ENCODE measurements at places on chromosomes 12 and 14. TPM values are rescaled to one million over a fixed set of nuclear protein-coding genes. Genes with fewer than 3 reads are reported as not detected.

The STON2 gene
- 54.0 TPM for total RNA-seq

- H3K36me3 ChIP-seq, result no peaks in the 10 kb centered on the region
- DNase-seq, result no peak
- no peaks in the 10 kb centered on the region for H3K4me1 ChIP-seq
- no peak overlapping the region for H3K27ac ChIP-seq
These were observed 86.2 kb downstream of the C12orf50 start for GRCh38 chr12:87943023-87943422.

- DNase-seq, result no peak
- no peak overlapping the region for H3K4me3 ChIP-seq
- peaks cover 8% of the 10 kb centered on the region for H3K4me1 ChIP-seq
- H3K27me3 ChIP-seq, result peaks cover 19% of the 10 kb centered on the region
These were observed 4.0 kb downstream of the FAM222A start for GRCh38 chr12:109717390-109718357.

DNA sequence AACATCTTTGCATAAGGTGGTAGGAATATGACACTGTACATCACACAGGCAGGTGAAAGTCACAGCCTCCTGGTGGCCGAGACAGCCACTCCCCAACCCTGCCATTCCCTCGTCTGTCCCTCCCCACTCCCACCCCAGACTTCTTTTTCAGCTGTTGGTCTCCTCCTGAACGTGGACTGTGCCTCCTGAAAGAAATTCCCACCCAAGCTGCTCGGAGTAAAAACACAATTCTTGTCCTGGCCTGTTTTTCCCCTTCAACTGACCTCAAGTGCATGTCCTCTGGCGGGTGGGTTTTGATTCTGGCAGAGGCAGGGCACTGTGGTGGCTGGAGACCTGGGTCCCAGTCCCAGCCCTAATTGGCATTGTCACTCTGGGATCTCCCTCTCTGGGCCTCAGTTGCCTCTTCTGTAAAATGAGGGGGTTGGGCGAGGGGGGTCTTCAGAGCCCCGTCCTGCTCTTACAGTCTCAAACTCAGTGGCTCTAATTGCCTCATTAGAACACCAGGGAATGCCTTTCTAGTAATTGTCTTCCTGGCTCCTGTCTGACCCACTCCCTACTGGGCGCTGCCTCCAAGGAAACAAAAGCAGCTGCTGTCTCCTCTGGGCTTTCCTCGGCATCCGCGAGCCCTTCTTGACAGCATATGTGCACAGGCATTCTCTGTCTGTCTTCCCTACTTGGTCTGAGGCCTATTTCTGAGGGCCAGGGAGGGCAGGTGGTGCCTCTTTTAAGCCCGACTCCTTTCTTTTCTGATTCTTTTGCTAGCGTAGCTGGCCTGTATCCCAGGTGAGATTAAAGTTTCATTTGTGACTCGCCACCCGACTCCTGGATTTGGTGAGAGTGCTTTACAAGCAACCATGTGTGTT, 186.6 kb upstream of the RMST start:
- no peak overlapping the region for H3K27ac ChIP-seq
- DNase-seq, result no peak
- no peaks in the 10 kb centered on the region for H3K4me1 ChIP-seq
- H3K27me3 ChIP-seq, result no peaks in the 10 kb centered on the region
- no peaks in the 10 kb centered on the region for H3K36me3 ChIP-seq
- no peak overlapping the region for H3K4me3 ChIP-seq

DNA sequence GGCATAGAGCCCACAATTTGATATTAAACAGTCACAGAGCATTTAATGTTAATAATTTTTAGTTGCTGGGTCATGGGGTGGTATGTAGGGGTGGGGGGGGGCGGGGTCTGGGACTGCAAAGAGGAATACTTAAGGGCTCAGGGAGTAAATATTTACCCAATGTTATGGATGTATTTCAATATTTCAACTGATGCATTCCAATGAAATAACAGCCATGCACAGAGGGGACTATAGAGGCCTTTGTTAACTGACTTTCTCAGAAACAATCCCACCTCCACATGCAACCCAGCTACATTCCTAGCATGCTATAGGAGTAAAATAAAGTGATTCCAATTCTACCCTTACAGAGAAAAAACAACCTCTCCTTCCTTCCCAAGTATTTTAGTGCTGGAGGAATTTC, 7.9 kb upstream of the BBS10 start:
- no peak overlapping the region for H3K27ac ChIP-seq
- peaks cover 21% of the 10 kb centered on the region for H3K36me3 ChIP-seq
- DNase-seq, result no peak
- H3K4me3 ChIP-seq, result no peak overlapping the region

DNA sequence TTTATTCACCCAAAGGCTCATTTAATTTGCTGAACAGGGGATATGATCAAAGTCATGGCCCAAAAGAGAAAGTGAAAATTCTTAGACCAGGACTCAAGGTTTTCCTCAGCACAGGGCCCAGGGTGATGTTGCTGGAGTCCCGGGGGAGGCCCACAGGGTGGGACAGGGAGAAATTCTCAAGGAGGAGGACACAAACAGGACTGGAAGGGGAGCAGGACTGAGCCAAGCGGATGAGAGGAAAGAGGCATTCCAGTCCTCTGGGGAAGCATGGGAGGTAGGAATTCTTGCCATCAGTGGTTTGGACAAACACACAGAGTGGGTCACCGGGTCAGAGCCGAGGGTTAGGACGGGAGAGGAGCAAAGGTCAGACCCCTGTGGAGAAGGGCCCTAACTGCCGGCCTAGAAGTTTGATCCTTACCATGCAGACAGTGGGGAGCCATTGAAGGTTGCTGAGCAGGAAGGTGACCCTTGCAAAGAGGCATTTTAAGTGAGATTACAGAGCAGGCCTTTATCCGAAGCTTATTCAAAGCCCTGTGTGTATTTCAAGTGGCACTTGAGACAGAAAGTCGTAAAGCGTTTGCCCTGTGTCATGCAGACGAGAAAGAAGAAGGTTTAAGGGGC, 68.4 kb upstream of the PTGR2 start:
- peak overlapping the region; percentile 19 for H3K4me3 ChIP-seq
- no peaks in the 10 kb centered on the region for H3K36me3 ChIP-seq
- peak overlapping the region; percentile 98 for H3K27ac ChIP-seq
- DNase-seq, result no peak
- H3K27me3 ChIP-seq, result no peaks in the 10 kb centered on the region

DNA sequence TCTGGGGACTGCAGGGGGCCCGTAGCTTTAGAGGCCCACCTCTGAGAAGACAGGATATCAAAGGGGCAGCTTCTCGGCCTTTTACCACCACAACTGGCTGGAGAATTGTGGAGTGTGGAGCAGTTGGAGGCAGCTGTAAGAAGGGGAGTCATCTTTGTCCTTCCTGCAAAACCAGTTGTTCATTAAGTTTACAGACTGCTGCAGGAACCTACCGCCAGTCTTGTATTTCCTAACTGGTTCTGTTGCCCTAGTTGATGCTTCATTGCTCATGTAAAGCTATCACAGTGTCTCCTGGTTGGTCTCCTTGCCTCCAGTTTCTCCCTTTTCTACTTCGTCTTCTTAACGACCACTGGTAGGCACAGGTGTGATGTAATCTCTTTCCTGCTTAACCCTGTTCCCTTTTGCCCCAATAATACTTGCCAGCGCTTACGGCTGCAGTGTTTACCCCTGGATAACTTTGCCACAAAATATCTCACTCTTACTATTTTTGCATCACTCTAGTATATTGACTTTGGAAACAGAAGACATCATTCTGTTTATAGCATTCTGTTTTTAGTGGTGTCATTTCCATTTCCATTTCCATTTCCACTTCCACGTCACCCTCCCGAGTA, 11.9 kb downstream of the ESPL1 start:
- H3K27me3 ChIP-seq, result no peaks in the 10 kb centered on the region
- no peaks in the 10 kb centered on the region for H3K4me1 ChIP-seq
- DNase-seq, result no peak
- no peaks in the 10 kb centered on the region for H3K36me3 ChIP-seq
- H3K27ac ChIP-seq, result no peak overlapping the region
- no peak overlapping the region for H3K4me3 ChIP-seq

DNA sequence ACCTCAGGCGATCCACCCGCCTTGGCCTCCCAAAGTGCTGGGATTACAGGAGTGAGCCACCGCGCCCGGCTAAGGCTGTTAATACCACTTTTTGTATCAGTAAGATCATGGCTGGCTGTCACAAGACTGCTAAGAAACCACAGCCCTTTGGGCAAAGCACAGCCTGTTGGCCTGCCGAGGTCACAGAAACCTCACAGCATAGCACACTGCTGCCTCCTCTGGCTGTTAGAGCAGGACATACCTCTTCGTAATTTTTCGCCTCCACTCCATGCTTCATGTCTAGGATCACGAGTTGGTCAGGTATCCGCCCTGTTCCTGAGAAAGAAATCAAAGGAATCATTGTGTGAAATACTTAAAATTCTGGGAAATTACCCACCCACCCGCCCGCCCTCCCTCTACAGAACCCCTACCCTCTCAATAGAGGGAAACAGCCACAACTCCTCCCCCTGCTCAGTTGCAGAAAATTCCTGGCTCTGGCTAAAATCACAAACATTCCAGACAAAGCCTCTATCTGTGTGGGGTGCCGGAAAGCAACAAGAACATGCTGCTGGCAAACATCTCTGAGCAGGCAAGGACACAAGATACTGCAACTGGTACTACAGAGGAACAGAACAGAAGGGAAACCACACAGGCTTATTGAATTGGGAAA, 20.7 kb upstream of the NEK9 start:
- peak overlapping the region; percentile 85 for H3K27ac ChIP-seq
- H3K36me3 ChIP-seq, result peaks cover 9% of the 10 kb centered on the region
- peak overlapping the region; percentile 2 for H3K4me3 ChIP-seq
- H3K4me1 ChIP-seq, result peaks cover 27% of the 10 kb centered on the region

DNA sequence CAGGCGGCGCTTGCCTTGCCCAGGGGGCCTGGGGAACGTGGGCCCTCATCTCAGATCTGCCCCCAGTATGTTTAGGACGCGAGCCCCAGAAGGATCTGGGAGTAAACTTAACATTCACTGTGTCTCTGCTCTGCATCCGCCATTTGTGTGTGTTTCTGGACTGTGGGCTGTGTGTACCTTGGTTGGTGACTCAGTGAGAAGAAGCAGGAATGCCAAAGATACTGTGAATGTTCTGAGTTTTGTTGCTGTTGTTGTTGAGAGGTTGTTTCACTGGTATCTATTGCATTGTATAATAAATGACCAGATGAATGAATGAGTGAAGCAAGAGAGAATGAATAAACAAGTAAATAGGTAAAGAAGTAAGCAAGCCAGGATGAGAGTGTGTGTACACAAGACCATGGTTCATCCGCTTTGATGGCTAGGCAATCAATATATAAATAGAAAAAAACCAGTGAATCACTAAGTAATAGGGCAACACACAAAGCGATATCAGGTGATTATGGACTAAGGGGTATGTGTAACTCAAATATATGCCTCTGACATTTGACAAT, 20.5 kb downstream of the MEG3 start:
- no peaks in the 10 kb centered on the region for H3K4me1 ChIP-seq
- no peak for DNase-seq
- H3K4me3 ChIP-seq, result no peak overlapping the region
- H3K27me3 ChIP-seq, result no peaks in the 10 kb centered on the region
- no peaks in the 10 kb centered on the region for H3K36me3 ChIP-seq

- H3K27me3 ChIP-seq, result no peaks in the 10 kb centered on the region
- no peak for DNase-seq
- H3K4me1 ChIP-seq, result no peaks in the 10 kb centered on the region
- no peak overlapping the region for H3K4me3 ChIP-seq
These were observed 25.5 kb upstream of the SNAPC1 start for GRCh38 chr14:61736751-61737150.

The CD9 gene
- 181 TPM for total RNA-seq

DNA sequence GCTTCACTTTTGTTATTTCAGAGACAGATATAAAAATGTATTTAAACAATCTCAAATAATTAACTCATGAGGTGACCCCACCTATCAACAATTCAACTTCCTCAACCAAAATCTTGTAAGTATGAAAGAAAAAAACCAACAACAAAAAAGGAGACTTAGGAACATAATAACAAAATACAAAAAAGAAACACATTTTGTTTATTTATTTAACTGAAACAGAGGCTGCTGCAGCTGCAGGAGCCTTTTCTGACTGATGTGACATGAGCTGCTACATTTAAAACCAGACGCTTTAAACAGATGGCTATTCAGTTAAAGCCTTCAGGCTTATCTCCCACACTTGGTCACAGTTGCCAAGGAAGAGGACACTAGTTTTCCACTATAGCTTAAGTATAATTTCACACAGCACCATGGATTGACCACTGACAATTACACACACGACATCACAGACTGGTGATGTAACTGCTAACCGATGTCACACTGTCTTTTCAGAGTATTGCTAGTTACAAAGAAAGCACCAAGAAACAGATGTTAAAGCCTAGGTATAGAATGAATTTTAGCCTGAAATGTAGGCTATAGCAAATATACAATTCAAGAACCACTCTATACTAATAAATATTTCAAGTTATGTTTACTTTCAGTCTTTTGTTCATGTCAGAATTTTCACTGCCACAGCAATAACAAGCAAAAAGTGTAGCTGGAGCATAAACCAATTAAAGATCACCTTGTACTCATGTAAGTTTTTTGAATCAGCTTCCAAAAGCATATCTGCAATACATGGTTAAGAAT, 113.0 kb downstream of the MED13L start:
- no peak overlapping the region for H3K27ac ChIP-seq
- no peaks in the 10 kb centered on the region for H3K36me3 ChIP-seq
- H3K4me1 ChIP-seq, result peaks cover 37% of the 10 kb centered on the region
- no peak for DNase-seq
- no peak overlapping the region for H3K4me3 ChIP-seq
- no peaks in the 10 kb centered on the region for H3K27me3 ChIP-seq

- H3K36me3 ChIP-seq, result no peaks in the 10 kb centered on the region
- H3K27me3 ChIP-seq, result no peaks in the 10 kb centered on the region
- no peak for DNase-seq
- H3K4me1 ChIP-seq, result no peaks in the 10 kb centered on the region
These were observed 19.4 kb upstream of the LRRC9 start for GRCh38 chr14:59900556-59900955.

The TSPAN9 gene
- 109 TPM for total RNA-seq

The SDR9C7 gene
- not detected for total RNA-seq

GRCh38 chr12:3161861-3162260, 84.7 kb downstream of the TSPAN9 start:
- no peaks in the 10 kb centered on the region for H3K27me3 ChIP-seq
- H3K4me3 ChIP-seq, result no peak overlapping the region
- H3K4me1 ChIP-seq, result peaks cover 5% of the 10 kb centered on the region
- DNase-seq, result no peak
- H3K27ac ChIP-seq, result no peak overlapping the region
- H3K36me3 ChIP-seq, result no peaks in the 10 kb centered on the region

GRCh38 chr12:65474831-65475230, 196.3 kb downstream of the MSRB3 start:
- H3K4me3 ChIP-seq, result no peak overlapping the region
- no peak for DNase-seq
- no peaks in the 10 kb centered on the region for H3K4me1 ChIP-seq
- no peaks in the 10 kb centered on the region for H3K36me3 ChIP-seq
- no peaks in the 10 kb centered on the region for H3K27me3 ChIP-seq

GRCh38 chr12:96057986-96058553, 22.7 kb upstream of the LTA4H start:
- no peaks in the 10 kb centered on the region for H3K4me1 ChIP-seq
- H3K27ac ChIP-seq, result no peak overlapping the region
- no peaks in the 10 kb centered on the region for H3K27me3 ChIP-seq

The CKB gene
- total RNA-seq, result 144 TPM

The ZDHHC22 gene
- not detected for total RNA-seq

GRCh38 chr12:68759852-68760251, 13.9 kb downstream of the SLC35E3 start:
- peaks cover 26% of the 10 kb centered on the region for H3K36me3 ChIP-seq
- H3K27me3 ChIP-seq, result no peaks in the 10 kb centered on the region
- H3K4me1 ChIP-seq, result no peaks in the 10 kb centered on the region
- no peak for DNase-seq

GRCh38 chr12:116927244-116927940, 16.6 kb downstream of the FBXW8 start:
- H3K27ac ChIP-seq, result peak overlapping the region; percentile 41
- H3K27me3 ChIP-seq, result no peaks in the 10 kb centered on the region
- DNase-seq, result no peak
- H3K36me3 ChIP-seq, result peaks cover 14% of the 10 kb centered on the region

The APPL2 gene
- total RNA-seq, result 4.6 TPM

The PCNX4 gene
- total RNA-seq, result 47.8 TPM

The CLEC4D gene
- not detected for total RNA-seq

The MYBPC1 gene
- not detected for total RNA-seq
